ENCODE measurements at places on chromosomes 7 and 10.

DNA sequence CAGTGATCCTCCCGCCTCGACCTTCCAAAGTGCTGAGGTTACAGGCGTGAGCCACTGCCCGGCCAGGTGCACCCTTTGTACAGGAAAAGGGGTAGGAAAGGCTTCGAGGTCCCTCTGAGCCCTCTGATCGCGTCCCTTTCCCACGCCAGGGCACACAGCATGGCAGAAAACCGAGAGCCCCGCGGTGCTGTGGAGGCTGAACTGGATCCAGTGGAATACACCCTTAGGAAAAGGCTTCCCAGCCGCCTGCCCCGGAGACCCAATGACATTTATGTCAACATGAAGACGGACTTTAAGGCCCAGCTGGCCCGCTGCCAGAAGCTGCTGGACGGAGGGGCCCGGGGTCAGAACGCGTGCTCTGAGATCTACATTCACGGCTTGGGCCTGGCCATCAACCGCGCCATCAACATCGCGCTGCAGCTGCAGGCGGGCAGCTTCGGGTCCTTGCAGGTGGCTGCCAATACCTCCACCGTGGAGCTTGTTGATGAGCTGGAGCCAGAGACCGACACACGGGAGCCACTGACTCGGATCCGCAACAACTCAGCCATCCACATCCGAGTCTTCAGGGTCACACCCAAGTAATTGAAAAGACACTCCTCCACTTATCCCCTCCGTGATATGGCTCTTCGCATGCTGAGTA lies 871 bp downstream of the POP7 start:
- no peak for DNase-seq

DNA sequence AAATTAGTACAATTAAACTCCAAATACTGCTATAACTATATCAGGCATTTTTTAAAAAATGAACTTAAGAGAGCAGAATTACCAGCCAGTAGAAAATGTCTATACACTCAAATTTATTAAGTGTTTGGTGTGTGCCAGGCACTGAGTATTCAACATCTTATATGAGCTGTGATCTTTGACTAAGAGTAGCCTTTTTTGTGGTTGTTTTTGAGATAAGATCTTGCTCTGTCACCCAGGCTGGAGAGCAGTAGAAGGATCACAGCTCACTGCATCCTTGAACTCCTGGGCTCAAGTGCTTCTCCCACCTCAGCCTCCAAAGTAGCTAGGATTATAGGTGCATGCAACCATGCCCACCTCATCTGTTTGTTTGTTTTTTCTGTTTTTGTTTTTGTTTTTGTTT lies 102.5 kb upstream of the CELF2 start:
- no peak for DNase-seq

GRCh38 chr7:99559175-99559915 lies 903 bp downstream of the ZNF655 start:
- DNase-seq, result no peak

DNA sequence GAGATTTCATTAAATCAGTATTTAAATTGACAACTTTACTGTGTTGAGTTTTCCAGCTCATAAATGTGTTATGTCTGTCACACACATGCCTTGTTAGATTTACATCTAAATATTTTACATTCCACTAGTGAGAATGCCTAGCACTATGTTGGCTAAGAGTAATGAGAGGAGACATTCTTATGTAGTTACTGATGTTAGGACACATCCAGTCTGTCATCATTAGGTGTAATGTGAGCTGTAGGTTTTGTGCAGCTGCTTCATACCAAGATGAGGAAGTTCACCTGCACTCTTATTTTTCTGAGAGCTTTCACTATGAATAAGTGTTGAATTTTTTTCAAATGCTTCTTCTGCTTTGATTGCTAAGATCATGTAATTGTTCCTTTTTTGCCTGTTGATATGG lies 218.0 kb upstream of the IGFBP3 start:
- DNase-seq, result no peak

- DNase-seq, result no peak
Observed at GRCh38 chr7:44288811-44289340, 36.5 kb downstream of the CAMK2B start.

- no peak for DNase-seq
Observed at GRCh38 chr7:75866114-75866488, 12.7 kb upstream of the RHBDD2 start.

Data from NCI-H1436 treated with DMSO at 0.1 percent for 48 hours (cell line).